ENCODE measurements at places on chromosomes 1 and 21.

DNA sequence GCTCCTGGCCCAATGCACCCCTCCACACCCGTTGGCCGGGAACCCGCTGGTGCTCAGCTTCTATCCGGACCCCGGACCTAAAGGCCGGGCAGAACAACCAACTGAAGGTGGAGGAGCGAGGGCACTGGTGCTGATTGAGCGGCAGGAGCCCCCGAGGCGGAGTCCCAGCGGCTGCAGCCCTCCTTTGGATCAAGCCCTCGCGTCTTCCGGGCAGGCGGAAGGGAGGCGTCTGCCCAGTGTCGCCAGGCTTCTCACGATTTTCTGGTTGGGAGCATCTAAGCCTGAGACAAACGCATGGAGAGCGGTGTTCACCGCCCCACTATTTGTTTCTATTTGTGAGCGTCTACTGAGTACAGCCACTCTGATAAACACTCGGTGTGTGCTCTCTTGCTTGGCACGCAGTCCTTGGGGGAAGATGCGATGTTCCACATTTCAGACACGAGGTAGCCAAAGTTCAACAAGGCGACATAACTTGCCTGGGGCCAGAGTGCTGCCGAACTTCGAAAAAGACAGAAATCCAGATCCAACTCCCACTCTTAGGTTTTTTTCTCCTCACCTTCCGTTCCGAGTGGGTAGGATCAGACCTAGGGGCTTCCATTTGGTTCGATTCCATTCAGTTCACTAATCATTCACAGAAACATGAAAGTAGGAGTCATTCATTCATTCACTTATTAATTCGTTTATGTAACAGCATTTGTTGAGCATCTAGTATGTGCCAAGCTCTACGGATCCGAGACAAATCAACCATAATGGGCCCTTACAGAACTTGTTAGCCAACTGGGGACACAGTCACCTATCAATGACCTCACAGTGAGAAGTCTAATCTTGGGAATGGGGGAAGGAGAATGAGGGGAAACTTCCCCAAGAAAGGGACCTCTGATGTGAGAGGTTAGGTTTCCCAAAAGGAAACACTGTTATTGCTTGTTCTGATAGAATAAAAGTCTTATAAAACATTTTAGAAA lies 4.9 kb upstream of the DMRTA2 start:
- no peak for DNase-seq

- DNase-seq = no peak
Observed at GRCh38 chr21:46641656-46642055, 6.2 kb downstream of the PRMT2 start.

DNA sequence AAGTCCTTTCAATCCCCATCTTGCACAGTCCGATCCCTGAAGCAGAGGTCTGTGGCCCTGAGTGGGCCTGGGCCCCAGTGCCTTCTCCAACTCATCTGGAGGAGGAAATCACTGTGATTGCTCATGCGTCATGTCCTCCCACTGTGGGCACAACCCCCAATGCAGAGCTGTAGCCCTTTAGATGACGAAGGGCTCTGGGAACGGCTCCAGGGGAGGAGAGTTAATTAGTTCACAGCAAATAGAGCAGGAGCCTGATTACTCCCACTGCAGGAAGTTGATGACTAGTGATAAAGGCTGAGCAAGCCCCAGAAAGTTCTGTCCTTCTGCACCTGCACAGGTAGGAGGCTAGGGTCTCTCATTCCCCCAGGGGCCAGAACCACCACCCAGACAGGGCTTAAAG lies 111.5 kb downstream of the CCDC185 start:
- DNase-seq = no peak

DNA sequence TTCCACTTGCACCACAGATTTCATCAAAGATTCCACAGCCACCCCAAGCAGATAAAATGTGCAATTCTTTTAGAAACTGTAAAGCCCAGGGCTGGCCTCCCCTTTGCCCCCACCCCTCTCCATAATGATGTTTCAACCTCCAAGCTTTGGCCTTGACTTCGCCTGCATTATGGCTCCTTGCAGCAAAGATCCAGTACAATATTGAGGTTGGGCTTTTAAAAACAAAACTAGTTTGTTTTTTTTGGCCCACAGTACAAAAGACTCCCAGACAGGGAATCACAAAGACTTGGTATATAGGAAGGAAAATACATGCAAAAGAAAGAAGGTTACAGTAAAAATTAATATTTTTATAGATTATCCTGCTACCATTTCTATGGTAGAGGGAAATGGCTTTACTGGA lies 356.5 kb upstream of the PTBP2 start:
- DNase-seq = peak; percentile 52

DNA sequence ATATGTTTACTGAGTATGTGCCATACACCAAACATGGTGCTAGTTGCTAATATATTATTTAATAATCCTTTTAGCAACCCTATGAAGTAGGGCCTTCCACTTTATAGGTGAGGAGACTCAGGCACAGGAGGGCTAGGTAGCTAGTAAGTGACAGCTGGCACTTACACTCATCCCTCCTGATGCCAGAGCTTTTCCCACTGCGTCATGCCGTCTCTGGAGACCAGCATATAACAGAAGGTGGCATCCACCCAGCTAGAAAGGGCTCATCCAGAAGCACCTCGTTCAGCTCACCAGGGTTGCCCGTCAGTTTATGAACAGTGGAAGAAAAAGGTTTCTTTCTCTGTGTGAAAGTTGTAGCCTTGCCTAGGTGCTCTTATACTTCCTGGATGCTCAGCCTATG lies 108.9 kb downstream of the NOS1AP start:
- DNase-seq = no peak

- DNase-seq = no peak
Observed at GRCh38 chr1:222680080-222680479, 32.2 kb downstream of the AIDA start.

- DNase-seq = no peak
Observed at GRCh38 chr1:39952359-39953110, 2.4 kb upstream of the MFSD2A start.

GRCh38 chr1:214352838-214353237 lies 71.9 kb downstream of the SMYD2 start:
- no peak for DNase-seq

DNA sequence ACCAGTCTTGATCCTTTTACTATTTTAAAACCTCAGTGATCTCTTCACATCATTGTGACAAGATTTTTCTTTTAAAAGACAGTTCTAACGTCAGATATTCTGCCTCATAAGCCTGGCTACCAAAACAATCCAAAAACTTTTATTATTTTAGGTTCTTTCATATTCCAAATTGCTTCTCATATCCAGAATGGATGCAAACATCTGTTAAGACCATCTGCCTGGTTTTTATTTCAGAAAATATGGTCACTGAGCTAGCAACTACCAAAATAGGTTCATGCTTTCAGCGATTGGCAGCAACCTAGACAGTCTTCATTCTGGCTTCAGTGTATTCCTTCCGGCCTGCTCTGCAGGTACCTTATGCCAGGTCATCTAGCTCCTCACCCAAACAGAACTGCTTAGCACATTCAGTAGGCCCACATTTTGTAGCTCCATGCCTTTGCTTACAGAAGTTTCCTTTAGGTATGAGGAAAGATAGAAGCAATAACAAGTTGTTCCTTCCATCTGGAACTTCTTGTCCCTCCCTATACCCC lies 59.0 kb upstream of the CACYBP start:
- no peak for DNase-seq

DNA sequence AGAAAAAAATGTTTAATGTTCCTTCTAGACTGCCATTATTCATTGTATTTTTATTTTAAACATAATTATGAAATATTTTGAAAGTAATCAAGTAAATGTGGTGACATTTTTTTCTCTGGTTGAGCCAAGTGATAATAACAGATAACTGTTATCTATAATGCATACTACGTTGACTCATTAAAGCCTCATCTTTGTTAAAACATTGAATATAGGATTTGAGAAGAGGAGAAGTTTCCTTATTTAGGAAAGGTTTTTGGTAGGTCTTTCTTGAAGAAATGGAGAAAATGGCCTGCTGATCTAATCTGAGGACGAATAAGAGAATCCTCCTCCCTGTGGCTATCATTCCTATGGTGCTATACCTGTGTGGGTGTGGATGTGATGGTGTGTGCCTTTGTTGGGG lies 89.0 kb downstream of the NFIA start:
- no peak for DNase-seq

DNA sequence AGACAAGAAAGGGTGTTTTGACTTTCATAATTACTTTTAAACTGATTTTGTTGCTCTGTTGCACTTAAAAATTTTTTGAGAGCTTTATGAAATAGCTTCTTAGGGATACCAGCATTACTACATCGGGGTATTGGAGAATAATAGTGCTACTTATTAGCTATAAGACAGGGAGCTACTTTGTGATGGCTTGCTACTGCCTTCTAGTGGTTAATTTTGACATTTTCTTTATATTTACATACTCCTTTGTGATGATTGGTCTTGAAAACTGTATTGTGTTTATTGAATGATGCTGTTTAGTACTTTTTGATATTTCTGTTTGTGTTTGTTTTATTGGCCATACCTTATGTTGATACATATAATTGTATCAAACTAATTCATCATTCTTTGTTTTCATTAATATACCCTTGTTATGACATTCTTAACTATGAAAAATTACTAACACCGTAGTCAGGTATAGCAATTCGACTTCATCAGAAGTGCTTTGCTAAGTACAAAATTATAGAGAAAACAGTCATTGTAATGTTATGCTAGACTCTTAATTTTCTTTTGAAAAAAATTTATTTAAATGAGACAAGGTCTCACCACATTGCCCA lies 85.5 kb downstream of the CLIC4 start:
- DNase-seq = peak; percentile 36

DNA sequence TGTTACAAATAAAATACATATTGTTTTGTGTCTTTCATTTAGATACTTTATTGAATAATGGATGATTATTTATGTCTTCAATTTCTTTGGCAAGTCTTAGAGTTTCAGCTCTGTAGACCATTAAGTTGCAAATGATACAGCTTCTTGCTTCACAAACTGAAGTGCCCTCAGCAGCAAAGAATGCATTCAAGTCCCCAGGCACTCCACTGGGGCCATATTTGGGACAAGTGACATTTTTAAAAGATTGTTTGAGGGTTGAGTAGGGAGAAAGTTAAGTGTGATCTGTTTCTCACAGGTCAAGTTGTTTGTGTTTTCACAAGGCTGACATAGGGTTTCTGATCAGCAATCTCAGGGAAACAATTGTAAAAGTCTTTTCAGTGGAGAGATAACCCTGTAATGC lies 400.7 kb downstream of the PLA2G4A start:
- DNase-seq = no peak

DNA sequence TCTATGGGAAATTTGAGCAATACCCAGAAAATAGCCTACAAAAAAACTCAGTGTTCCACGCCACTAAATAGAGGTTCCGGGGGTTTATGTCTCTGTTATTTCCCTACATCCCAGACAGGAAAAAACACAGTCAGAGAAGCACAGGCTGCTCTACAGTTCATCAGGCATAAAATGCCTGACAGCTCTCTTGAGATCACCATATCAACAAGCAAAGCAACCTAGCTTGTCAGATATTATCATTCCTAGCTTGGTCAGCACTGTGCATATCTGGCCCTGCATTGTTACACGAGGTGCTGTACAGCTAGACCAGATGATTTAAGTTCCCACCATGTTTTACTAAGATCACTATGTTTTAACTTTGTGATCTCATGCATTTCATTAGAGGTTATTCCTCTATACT lies 172.6 kb downstream of the PTPRC start:
- DNase-seq = no peak

DNA sequence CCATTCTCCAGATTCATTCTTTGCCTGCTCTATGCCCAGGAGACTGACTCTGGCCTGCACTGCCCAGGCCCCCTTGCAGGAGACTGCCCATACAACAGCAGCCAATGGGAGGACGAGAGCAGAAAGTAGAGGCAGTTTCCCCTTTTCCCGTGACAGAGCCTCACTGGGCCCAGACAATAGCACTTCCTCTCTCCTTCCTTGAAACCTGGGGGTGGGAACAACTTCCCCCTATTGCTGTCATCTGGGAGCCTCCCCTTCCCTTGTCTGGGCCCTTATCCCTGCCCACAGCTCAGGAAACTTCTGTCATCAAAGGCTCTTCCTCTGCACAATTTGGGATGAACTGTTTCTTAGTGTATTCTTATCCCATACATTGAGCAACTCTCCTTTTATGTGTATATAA lies 60.8 kb upstream of the KCNJ15 start:
- no peak for DNase-seq

- DNase-seq = no peak
Observed at GRCh38 chr1:233427907-233428306, 100.4 kb downstream of the MAP3K21 start.

- DNase-seq = no peak
Observed at GRCh38 chr1:118325550-118326225, 140.7 kb upstream of the SPAG17 start.

- DNase-seq = no peak
Observed at GRCh38 chr21:33244779-33245105, 15.0 kb downstream of the IFNAR2 start.

GRCh38 chr1:193709607-193710006 lies 523.2 kb upstream of the B3GALT2 start:
- no peak for DNase-seq

GRCh38 chr1:182835806-182836205 lies 3.3 kb upstream of the DHX9 start:
- no peak for DNase-seq

GRCh38 chr21:16468184-16468583 lies 738.4 kb downstream of the USP25 start:
- DNase-seq = no peak

GRCh38 chr1:154852845-154853244 lies 17.2 kb downstream of the KCNN3 start:
- DNase-seq = no peak

- DNase-seq = no peak
Observed at GRCh38 chr21:15992171-15992570, 262.4 kb downstream of the USP25 start.

DNA sequence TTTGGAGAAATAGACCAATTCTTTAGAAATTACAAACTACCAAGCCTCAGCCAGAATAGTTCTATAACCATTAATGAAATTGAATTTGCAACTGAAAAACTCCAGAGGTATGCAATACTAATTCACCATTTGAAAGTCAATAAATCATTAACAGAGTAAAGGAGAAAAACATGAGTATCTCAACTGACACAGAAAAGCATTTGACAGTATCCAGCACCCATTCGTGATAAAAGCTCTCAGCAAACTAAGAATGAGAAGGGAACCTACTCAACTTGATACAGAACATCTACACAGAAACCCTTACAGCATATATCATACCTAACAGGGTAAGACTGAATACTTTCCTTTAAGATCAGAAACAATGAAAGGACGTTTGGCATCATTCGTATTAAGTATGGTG lies 54.3 kb downstream of the ST6GALNAC5 start:
- DNase-seq = no peak
